ENCODE measurements at places on chromosomes 1 and 21.

DNA sequence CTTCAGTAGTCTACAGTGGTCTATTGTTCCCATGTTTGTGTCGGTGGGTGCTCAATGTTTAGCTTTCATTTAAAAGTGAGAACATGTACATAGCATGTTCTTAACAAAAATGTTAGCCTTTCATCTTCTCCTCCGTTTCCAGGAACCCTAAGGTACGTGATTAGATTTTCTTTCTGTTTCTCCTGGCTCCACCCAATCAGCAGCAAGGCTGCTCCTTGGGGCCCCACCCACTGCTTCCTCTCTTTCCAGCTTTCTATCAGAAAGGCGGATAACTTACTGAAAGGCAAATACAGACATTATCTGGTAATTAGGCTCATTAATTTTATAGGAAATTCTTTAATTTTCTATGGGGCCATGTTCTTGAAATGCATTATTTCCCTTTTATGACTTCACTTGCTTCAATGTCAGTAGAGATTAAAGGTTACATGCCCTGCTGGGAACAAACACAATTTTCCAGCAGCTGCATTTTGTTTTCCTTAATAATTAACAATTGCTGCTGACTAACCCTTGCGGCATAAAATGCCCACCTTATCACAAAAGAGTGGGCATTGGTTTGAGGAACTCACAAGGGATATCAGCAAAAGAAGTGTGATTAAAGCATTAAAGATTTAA is 324.9 kb upstream of the SNX7 start:
- peak; percentile 85 for DNase-seq

DNA sequence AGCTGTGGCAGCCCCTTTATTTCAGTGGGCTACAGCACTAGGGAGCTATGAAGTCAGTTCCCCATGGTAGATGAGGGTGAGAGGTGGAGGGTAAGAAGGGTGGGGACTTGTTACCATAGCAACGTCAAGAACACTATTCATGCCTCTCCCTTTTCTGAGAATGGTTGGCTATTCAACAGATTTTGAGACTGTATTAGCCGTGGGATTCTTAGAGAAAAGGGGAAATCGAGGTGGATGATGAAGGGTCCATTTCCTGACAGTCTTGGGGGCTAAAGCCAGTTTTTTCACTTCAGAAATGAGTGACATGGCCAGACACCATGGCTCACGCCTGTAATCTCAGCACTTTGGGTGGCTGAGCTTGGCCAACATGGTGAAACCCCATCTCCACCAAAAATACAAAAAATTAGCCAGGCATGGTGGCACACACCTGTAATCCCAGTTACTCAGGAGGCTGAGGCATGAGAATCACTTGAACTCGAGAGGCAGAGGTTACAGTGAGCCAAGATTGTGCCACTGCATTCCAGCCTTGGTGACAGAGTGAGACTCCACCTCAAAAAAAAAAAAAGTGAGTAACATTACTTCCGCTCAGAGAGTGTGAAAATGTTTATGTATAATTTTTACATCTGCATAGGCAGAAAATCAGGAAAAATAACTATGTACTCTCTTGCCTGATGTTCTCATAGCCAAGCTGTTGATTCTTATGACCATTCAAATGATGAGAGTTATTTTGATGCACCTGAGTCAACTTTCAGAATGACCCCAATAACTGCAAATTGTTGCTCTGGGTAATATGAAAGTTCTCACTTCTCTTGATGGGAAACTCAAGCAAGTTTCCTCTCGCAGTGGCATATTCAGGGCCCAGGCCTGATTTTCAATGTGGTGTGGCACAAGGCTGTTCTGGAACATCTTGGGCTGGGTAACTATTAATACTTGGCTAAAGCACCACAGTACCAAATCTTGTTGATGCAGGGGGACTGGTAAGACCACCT is 23.2 kb upstream of the RGSL1 start:
- DNase-seq, result no peak

DNA sequence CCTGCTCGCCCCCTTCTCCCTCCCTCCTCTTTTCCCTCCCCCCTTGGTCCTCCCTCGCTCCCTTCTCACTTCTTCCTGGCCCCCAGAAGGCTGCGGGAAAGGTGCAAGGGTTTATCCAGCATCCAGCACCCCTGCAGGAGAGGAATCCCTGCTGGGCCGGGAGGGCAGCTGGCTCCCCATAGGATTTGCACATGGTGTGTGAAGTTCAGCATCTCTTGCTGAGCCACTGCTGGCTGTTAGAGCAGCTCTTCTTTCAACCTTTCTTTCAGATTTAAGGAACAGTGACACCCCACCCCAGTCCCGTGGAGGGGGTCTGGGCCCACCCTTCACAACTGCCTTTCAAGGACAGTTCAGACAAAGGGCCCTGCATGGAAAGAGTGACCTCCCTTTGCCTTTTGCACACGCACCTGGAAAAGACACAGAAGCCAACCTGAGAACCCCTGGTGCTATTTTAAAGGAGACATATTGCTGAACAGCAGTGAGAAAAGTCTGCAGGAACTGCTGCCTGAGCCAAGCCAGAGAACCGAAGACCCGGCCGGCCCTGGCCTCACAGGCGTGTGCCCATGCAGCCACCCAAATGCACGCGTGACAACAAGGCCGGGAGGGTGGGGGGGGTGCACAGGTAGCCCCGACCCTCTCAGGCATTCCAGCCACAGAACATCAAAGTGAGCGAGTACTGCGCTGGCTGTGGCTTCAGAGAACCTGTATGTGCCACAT is 66.6 kb downstream of the SLC37A1 start:
- DNase-seq, result no peak

- no peak for DNase-seq
These were observed 46.2 kb upstream of the COX20 start for GRCh38 chr1:244789276-244789580.

- DNase-seq, result no peak
These were observed 123.4 kb downstream of the SYT2 start for GRCh38 chr1:202586871-202587270.

DNA sequence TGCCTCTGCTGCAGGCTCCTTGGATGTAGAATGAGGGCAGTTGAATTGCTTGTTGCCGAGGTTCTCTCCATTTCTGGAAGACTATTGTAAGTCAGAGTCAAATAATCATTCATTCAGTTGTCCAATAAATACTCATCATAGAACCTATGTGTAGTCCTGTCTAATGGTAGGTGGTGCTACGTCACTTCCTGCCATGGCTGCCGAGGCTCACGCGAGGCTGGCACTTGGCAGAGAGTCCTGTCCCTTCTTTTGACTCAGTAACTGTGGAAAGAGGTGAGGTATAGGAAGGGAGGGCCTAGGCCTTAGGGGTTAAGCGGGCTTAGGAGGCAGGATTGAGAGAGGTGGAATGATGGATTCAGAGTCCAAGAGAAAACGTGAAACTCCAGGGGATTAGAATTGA is 9.7 kb downstream of the ADARB1 start:
- no peak for DNase-seq

- no peak for DNase-seq
These were observed 20.1 kb downstream of the TMCO1 start for GRCh38 chr1:165748550-165748949.

DNA sequence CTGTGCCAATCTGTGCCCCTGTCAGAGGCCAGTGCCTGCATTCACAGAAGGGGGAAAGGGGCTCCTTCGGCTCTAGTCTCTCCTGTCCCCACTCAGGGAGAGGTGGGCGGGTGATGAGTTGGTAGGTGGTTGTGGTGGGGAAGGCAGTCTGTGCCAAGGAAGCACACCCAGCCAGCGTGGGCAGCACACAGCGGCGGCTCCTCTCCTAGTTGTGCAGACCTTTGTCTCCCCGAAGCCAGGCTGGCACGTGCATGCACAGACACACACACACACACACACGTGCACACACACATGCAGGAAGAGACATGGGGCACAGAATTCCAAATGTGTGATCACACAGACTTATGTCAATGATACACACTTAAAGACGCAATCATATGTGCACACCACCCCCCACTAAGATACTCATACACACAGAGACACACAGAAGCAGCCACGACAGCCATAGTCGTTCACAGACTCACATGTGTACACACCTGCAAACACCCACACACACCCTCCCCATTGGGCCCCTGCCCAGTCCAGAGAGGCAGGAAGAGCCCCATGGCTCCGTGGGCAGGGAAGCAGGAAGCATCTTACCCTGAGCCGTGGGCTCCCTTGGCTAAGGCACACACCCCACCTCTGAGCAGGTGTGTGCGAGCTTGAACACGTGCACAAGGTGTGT is 16.4 kb downstream of the RIMS3 start:
- DNase-seq, result no peak

GRCh38 chr21:23488245-23488644 is 2119.0 kb downstream of the MRPL39 start:
- peak; percentile 82 for DNase-seq

DNA sequence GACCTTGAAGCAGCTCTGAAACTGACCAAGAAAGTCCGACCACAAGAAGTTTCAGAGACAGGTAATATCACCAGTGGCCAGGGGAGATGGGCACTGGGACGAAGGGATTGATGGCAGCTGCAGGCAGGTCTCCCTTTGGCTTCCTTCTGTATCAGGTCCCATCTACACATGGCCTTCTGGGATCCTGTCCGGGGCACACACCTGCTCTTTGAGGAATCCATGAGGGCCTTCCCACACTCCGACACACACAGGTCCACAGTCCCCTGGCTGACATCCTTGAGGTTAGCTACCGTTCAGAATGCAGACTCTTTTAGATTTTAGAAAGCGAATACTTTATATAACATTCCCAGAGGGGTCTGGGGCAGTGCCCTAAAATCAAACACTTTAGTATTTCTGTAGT is 26.5 kb upstream of the TMEM125 start:
- no peak for DNase-seq

DNA sequence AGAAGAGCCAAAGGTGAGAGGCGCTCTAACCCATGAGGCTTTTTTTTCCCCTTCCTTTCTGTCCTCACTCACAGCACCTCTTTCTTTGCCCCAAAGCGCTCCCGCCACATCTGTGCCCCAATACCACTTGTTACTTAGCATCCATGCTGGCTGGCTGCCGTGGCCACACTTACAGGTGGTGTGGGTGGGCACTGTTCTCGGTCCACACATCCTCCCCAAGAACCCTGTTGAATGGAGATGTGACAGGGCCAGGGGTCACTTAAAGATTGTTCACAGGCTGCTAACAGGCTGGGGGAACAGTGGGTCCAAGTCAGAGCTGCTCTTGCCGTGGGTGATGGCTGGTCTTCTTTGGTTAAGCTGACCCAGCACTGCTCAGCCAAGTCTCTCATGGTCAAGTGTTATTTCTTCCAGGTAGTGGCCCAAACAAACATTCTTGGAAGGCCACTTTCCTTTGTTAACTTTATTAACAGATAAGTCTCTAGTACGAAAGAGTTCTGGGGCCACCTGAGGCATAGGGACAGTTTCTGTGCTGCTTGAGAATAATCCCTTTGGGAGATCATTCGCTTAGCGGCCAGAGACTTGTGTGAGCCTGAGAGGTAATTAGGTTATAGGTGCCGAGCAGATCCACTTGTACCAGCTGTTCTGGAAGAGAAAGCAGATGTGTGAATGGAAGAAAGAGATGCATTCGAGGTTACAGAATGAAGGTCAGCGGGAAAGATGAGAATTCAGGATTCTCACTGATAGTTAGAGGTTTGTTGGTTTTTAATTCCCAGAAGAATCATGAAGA is 62.6 kb upstream of the IRF2BP2 start:
- no peak for DNase-seq

DNA sequence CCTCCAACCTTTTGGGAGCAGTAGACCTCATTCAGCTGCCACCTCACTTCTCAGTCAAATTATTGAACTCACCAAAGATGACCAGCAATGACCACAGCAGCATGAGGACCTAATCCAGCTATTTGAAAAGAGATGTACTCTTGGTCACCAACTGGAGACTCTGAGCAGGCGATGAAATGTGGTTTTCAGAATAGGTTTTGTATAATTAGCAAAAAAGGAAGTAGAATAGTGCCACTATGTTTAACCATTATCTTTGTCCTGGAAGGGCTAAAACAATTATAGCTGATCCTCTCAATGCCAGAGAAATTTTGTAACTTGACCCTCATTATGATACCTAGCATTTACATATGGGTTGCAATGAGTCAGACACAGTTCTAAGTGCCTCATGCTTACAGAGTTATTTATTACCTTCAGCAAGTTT is at the start of gene FCRL2:
TSS of gene FCRL2 (minus strand) at position 162 of the 421 bp plus-strand sequence. CDS start at position 103, 59 bp downstream.
- no peak for DNase-seq

- DNase-seq, result no peak
These were observed 38.0 kb upstream of the KCTD3 start for GRCh38 chr1:215529111-215529510.

GRCh38 chr1:33441088-33441745 is 10.3 kb upstream of the PHC2 start:
- no peak for DNase-seq

DNA sequence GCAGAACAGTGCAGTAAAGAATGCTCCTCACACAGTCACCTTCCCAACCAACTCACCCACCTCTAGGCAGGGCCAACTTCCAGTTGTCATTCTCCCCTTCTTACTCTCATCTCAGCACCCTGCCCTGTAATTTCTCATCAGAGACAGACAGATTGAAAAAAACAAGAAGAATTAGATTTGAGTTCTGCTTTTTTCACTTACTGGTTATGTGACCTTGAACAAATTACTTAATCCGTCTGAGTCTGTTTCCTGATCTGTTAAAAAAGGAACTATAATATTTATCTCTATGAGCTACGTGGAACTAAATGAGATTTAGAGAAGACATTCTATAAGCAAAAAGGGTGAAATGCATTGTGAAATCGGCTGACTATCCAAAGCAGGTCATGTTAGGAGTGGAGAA is 330.3 kb downstream of the ZNF326 start:
- DNase-seq, result no peak

- DNase-seq, result no peak
These were observed 6.5 kb downstream of the PADI4 start for GRCh38 chr1:17314491-17314971.

DNA sequence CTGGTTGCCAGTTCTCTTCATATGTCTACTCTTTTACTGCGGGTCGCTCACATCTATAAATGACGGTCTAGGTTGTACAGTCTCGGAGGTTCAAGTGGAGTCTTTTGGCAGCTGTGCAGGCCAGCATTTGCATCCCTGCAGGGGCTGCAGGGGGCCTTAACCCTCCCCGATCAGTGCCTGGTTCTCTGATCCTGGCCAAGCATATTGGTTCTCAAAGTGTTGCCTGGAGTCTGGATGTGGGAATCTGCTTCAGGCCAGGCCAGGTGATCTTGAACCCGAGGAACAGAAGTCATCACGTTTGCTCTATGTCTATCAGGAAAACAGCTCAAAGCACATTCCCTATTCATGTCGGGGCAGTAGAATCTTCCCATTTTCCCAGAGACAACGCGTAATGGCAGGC is 21.8 kb downstream of the B3GALT5 start:
- no peak for DNase-seq

GRCh38 chr1:158289811-158290210 is at the start of gene CD1C:
Gene CD1C (plus strand): TSS chr1:158289923. CDS start chr1:158290065, 142 bp downstream.
- no peak for DNase-seq

DNA sequence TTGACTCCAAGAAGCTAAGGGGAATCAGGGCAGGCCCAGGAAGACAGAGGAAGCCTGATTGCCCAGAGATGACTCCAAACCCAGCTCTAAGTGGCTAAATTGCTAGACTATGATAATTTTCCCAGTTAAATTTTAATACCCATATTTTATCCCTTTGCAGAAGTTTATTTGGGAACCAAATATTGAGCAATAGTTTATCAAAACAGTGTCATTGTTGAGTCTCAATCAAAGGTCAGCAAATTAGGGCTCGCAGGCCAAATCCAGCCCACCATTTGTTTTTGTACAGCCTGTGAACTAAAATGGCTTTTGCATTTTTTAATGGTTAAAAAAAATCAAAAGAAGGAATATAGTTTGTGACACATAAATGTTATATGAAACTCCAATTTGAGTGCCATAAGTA is 47.1 kb downstream of the LBR start:
- DNase-seq, result no peak

- no peak for DNase-seq
These were observed 279.5 kb downstream of the KIF26B start for GRCh38 chr1:245434280-245434679.

- no peak for DNase-seq
These were observed 7.7 kb upstream of the RAB4A start for GRCh38 chr1:229263254-229263653.

GRCh38 chr1:156337052-156337887 is 822 bp downstream of the CCT3 start:
- no peak for DNase-seq

Data from NCI-H748 treated with DMSO at 0.1 percent for 48 hours (cell line).